GM10248 (cell line): ENCODE measurements at places on chromosomes 5 and 9.

GRCh38 chr5:139823757-139824355, 28.2 kb downstream of the PSD2 start:
- DNase-seq = no peak

- DNase-seq = no peak
Observed at GRCh38 chr5:112787261-112787660, 49.6 kb downstream of the APC start.

DNA sequence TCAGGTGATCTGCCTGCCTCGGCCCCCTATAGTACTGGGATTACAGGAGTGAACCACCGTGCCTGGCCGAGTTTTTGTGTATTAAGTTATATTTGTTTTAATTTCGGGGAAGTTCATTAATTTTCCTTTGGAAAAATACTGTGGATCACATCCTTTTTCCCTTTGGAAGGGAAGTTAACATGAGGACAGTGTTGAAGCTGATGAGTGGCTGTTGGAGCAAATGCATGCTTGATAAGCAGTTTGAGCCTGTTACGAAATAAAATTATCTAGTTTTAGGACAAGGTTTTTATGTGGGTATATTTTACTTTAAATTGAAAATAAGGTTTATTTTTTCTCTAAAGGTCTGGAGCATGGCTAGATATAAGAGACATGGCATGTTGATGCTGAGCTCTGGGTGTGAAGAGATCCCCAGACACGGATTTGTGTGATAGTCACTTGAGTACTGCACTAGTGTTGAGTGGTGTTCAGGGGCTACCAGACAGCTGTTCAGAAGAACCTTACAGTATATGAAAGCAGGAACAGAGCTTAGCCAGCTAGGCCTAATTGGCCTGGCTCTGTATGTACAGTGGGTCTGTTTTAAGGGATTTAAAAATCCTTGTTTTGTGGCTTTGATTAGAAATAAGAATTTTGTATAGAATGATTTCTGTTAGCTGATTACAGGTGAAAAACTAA, 17.4 kb downstream of the LMNB1 start:
- DNase-seq = no peak

DNA sequence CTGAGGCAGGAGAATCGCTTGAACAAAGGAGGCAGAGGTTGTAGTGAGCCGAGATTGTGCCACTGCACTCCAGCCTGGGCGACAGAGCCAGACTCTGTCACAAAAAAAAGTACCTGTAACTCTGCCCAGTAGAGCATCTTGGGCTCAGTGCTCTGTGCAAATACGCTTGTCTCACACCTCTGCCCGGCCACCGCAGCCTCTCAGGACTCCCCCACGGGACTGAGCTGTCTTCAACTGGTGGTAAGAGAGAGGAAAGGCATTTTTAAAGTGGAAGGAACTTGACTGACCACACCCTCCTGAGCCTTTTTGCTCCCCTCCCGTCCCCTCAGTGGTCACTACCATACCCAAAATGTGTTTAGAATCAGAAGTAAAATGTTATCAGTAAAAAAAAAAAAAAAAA, 174.3 kb upstream of the PIK3R1 start:
- peak; percentile 45 for DNase-seq

DNA sequence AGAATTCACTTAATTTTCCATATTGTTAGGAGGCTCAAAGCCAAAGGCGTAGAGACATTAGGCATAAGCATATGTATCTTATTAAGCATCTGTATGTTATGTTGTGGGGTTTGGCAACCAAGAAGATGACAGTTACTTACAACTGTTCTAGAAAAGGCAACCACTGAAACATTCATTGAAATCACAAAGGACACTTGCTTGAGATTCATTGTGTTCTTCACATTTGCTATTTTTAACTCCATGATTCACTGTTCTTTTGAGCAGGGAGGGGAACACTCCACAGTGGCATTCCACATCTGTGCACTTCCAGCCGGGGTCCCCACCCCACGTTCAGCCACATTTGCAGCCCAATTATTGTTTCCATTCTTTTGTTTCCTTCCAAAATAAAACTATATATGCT, 107.1 kb downstream of the PALM2AKAP2 start:
- DNase-seq = no peak

- no peak for DNase-seq
Observed at GRCh38 chr9:86604741-86605140, 250.5 kb upstream of the TUT7 start.

GRCh38 chr9:93064392-93065134, 6.1 kb downstream of the SUSD3 start:
- DNase-seq = peak; percentile 92

DNA sequence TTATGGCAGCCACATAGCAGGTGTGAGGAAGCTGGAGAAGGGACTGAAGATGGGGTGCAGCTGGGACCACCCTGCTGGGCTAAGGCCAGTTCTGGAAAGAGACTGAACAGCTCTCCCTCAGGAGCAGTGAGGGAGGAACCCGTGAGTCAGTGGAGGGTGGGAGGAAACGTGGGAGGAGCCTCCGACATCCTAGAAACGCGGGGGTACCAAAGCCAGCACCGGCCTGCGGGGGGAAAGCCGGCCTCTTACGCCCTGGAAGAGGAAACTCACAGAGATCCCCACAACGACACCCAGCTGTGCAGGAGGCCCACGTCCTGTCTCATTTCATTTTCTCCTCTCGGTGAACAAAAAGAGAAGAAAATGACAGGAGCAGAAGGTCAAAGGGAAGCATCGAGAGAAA, 185.8 kb upstream of the IRX4 start:
- DNase-seq = no peak

GRCh38 chr5:80117446-80117845, 82.3 kb downstream of the THBS4 start:
- DNase-seq = no peak

DNA sequence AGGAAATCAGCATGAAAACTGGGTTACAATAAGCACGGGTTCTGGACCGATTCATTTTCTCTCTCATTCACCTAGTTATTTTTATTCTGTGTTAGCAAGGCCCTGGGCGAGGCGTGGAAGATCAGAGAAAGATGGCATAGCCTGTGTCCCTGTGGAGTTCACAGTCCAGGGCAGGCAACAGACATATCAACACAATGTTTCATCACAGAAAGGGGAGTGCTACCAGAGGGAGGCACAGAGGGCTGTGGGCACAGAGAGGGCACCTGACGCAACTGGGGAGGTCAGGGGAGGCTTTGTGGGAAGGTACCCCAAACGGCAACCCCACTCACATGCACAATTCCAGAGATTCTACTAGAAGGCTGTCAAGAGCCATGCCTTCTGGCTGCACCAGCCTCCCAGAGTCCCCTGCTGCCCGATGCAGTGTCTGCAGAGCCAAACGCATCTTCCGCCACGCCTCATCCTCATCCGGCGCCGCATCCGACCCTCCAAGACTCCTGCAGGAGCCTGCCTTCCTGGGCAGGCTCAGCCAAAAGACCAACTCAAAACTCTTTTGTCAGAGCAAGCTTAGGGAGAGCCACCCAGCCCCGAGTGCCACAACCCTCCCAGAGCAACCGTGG, 1.4 kb downstream of the FAM193B start:
- no peak for DNase-seq

DNA sequence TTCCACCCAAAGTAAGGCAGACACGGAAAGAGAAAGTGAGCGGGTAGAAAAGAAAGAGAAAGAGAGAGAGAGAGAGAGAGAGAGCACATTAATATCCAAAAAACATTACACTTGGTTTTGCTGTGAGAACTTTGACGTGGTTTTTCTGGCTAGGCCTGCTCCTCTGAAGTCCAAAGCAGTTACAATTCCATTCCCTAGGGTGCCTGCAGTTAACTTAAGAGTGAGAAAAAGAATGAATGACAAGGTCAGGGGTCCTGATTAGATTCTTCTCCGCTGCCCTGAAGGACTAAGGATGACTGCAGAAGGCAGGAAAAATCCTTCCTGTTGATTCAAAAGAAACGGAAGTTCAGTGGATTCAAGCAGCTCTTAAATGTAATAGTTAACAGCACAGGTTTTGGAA, 589.8 kb downstream of the PRELID2 start:
- DNase-seq = no peak

DNA sequence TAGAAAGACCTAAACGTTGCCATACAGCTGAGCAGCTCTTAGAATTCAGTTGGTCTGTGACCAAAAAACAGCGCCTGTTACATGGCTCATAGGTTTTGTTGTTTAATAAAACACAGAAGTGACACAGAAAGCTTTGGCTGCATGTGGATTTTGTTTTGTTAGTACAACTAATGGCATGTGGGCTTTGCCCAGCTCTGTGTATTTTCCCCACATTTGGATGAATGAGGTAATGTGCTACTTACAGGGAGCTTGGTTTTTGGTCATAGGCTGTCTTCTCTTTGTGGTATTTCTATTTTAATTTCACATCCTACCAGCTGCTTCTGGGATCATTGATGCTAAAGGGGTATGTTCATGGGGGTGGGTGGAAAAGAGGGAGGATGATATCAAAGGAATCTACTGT, 37.0 kb upstream of the POU4F3 start:
- DNase-seq = no peak

DNA sequence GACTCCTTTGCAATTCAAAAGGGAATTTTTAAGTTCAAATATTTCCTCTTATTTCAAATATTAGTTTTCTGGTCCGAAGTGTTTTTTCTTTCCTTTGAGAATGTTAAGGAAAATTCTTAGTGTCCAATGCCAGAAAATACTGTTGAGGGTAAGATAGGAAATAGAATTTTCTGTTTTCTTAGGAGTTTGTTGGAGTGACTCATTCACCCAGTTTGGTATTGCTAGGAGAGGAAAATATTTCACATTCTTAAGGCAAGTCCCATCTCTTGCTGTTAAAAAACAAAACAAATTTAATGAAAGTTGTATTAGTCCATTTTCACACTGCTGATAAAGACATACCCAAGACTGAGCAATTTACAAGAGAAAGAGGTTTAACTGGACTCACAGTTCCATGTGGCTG, 349.2 kb upstream of the ADAMTSL1 start:
- no peak for DNase-seq
